Stimulated activated CD4-positive, alpha-beta T cell treated with anti-CD3 and anti-CD28 coated beads, Interleukin-2, amount 100 ng/mL, for 24 hours (primary cell): ENCODE measurements at places on chromosomes 5 and 9.

DNA sequence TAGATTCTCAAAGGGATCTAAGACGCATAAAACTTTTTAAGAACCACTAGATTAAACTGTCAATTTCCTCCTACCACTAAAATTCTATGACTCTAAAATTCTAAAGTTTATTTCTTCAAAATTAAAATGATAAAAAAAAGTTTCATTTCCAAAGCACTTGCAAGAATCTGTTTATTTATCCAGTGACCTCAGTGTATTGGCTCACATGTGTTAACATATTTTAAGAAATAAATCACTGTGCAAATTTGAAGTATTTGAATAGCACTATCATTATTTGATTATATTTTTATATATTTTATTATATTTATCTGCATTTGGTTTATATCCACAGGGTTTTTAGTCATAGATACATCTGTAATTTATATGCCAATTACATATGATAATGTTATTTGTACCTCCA is 62.2 kb upstream of the SLC12A2 start:
- DNase-seq: no peak

DNA sequence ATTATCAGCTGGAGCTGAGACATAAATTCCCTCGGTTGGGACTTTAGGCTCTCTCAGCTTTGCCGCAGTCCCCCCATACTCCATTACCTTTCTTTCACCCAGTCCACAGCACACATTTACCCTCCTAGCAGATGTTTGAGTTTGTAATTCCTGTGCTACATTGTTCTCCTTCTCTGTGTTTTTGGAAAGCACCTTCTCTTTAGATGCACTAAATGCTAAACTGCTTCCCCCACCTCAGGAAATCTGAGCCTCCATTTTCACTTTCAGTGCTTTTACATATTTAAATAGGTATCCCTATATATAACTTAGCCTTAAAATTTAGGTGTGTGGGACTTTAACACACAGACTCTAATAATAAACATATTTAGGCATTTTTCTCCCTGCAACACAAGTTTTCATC is 356.9 kb downstream of the NFIB start:
- no peak for DNase-seq

- no peak for DNase-seq
Measured at GRCh38 chr5:68555907-68556681, 340.5 kb downstream of the PIK3R1 start.

- peak; percentile 71 for DNase-seq
Measured at GRCh38 chr9:34985311-34985899, 4.1 kb upstream of the DNAJB5 start.

DNA sequence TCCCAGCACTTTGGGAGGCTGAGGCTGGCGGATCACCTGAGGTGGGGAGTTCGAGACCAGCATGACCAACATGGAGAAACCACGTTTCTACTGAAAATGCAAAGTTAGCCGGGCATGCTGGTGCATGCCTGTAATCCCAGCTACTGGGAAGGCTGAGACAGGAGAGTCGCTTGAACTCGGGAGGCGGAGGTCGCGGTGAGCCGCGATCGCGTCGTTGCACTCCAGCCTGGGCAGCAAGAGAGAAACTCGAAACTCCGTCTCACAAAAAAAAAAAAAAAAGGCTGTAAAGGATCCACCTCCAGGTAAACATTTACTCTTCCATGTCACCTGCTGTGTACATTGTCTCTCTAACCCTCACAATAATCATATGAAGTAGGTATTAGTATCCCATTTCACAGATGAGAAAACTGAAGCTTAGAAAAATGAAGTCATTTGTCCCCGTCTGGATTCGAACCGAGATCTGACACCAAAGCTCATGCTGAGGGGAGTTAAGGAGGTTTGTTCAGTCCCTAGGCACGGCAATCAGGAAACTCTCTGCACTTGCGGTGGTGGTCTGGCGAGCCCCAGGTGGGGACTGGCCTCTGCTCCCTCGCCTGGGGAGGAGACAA is 494 bp upstream of the DOCK2 start:
- no peak for DNase-seq

- no peak for DNase-seq
Measured at GRCh38 chr9:4062966-4063365, 236.9 kb downstream of the GLIS3 start.

DNA sequence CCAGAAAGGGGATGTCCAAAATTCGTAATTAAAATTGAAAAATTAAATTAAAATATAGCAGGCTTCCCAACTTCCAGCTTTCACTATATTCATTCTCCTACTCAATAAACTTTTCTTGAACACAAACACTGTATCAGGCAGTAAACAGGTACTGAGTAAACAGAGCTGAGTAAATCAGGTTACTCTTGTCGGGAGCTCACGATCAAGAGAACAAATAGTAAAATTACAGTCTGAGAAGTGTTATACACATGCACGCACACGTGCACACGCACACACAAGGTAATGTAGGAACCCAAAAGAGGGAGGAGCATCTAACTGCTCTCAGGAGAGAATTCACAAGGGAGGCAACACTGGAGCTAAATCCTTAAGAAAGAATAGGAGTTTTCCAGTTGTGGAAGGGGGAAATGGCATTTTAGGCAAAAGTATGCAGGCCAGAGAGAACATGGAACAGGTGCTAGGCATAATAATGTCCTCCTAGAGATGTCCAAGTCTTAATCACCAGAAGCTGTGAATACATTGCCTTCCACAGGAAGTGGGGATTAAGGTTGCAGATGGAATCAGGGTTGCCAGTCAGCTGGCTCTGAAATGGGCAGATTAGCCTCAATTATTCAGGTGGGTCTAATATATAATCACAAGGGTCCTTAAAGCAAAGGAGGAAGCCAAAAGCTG is 598.8 kb upstream of the BRINP1 start:
- DNase-seq: no peak

GRCh38 chr5:107526-107925 is 15.6 kb downstream of the PLEKHG4B start:
- DNase-seq: no peak

DNA sequence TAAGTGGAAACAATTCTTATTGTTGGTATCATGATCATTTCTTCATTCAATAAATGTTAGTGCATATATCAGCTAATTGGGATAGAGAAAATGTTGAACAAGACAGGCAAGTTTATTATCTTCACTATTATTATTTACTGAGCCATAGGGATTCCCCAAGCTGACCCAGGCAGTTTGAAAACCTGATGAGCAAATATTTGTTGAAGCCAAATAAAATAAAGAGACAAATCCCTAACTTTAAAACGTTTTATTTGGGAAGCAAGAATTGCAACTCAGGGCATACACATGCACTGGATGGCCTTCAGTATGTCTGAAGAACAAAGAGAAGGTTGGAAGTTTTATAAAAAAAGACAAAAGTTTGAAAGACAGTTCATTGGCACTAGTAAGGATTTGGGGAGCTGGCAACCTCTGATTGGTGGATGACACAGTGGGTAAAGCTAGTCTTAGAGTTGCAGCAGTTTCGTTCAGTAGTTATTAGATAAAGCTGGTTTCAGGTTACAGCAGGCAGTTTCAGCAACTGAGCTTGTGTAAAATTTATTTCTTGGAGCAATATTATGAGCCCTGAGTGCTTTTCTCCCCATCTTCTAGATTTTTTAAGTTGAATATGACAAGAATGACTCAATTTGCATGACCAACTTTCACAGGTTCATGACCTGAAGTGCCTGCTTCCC is 44.7 kb upstream of the PRLR start:
- DNase-seq: no peak
